ENCODE measurements at places on chromosomes 3 and 15.

- DNase-seq = no peak
Measured at GRCh38 chr3:15601046-15601398, 347 bp downstream of the HACL1 start.

- DNase-seq = no peak
Measured at GRCh38 chr3:141782386-141782932, 19.3 kb downstream of the GRK7 start.

DNA sequence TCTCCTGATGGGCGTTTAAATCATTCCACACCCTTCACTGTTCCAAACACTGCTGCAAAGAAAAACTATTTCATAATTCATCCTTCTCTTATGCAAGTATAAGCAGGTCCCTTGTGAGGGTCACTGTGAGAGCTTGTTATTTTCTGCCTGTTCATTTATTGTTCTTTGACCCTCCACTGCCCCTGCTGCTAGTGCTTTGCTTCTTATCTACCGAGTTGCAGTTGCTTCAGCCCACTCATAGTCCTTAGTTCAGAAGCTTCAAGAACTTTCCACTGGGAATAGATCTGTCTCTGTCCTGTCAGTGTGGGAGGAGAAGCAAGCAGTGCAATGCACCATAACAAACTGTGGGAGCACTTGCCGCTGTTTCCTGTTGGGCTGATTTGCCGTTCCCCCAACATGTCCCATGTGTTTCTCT, 39.8 kb downstream of the RIOX2 start:
- no peak for DNase-seq

- DNase-seq = no peak
Measured at GRCh38 chr3:45362161-45362560, 26.2 kb upstream of the LARS2 start.

DNA sequence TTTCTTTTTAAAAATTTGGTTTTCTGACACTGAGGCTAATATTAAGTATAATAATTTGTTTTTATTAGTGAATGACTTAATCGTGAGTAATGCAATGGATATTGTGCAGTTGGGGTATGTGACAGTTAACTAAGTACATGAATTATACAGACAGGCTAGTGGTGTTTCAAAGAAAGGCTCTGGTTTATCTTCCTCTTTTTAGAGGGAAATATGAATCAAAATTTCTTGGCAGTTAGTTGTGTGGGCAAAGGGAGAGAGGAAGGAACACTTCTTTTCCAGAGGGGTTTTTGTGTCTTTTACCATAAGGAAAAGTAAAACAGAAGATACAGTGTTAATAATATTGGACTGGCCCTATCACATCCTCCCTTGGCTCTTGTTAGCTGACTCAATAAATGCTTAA, 2.7 kb downstream of the ZNF654 start:
- no peak for DNase-seq

DNA sequence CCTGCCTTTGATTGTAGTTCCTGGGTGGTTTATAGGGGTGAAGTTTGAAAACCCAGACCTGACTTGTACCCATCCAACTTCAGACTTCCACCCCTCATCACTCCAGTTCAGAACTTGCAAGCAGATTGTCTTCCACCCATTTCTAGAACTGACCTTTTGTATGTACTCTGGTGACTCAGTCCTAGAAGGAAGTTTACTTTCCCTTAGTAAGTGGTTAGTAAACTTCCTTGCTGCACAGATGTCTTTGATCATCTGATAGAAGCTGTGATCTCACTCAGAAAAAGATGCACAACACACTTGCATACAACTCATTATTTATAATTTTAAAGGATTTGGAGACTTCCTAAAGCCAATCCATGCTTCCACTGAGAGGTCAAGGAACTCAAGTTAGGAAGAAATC, 368.0 kb downstream of the MFSD1 start:
- DNase-seq = no peak

DNA sequence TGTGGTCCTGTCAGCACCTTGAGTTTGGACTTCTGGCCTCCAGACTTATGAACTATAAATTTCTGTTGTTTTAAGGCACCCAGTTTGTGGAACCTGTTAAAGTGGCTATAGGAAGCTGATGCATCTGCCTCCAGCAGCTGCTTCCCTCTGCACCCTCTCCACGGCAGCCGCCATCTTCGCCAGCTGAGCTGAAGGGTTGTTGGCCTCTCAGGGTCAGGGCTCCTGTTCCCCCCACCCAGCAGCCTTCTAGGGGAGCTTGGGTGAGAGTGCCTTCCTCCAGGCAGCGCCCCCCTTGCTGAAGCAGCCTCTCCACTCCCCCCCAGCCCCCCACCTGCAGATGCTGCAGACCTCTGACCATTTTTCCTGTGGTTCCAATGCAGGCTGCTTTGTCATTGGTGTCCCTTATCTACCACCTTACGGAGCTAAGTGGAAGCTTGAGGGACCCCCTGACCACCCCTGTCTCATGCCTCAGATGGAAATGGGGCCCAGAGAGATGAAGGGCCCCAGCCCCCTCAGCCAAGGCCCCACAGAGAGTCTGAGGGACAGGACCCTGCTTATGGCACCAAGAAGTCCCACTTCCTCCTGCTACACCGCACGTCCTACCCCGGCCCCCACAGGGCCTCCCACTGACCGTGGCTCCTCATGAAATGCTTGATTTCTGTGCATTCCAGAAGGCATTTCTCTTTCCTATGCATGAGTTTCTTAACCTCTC, 61.4 kb upstream of the TLE3 start:
- DNase-seq = no peak

Measured in stimulated activated CD8-positive, alpha-beta memory T cell treated with anti-CD3 and anti-CD28 coated beads, Interleukin-2, amount 100 ng/mL, for 1 hour (primary cell).